ENCODE measurements at places on chromosomes 7 and 10.

GRCh38 chr7:18087026-18087686 lies 59.5 kb upstream of the PRPS1L1 start:
- DNase-seq, result peak; percentile 15

- no peak for DNase-seq
Observed at GRCh38 chr7:22039670-22040069, 94.0 kb upstream of the CDCA7L start.

GRCh38 chr7:20229646-20230500 lies 12.7 kb upstream of the MACC1 start:
- no peak for DNase-seq

GRCh38 chr7:71311576-71311975 lies 179.6 kb downstream of the GALNT17 start:
- no peak for DNase-seq

GRCh38 chr10:71077143-71077581 lies 135.2 kb upstream of the UNC5B start:
- no peak for DNase-seq

DNA sequence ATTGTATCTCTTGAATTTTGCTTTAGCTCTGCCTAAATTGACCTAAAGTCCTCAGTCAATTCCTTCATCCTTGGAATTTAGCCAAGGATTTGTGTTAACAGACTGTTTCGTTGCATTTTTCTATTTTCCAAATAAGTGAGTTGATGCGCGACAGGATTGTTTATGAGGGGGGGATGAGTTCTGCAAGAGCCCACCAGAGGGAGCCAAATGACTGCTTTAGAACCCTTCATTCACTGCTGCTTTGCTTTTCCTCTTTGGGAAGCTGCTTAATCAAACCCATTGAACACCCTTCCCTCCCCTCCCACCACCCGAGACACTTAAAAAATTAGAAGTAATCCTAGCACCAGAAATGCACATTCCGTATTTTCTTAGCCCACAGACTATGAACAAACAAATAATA lies 33.7 kb upstream of the PTF1A start:
- DNase-seq, result no peak

- DNase-seq, result no peak
Observed at GRCh38 chr10:110755781-110756180, 111.6 kb downstream of the RBM20 start.

DNA sequence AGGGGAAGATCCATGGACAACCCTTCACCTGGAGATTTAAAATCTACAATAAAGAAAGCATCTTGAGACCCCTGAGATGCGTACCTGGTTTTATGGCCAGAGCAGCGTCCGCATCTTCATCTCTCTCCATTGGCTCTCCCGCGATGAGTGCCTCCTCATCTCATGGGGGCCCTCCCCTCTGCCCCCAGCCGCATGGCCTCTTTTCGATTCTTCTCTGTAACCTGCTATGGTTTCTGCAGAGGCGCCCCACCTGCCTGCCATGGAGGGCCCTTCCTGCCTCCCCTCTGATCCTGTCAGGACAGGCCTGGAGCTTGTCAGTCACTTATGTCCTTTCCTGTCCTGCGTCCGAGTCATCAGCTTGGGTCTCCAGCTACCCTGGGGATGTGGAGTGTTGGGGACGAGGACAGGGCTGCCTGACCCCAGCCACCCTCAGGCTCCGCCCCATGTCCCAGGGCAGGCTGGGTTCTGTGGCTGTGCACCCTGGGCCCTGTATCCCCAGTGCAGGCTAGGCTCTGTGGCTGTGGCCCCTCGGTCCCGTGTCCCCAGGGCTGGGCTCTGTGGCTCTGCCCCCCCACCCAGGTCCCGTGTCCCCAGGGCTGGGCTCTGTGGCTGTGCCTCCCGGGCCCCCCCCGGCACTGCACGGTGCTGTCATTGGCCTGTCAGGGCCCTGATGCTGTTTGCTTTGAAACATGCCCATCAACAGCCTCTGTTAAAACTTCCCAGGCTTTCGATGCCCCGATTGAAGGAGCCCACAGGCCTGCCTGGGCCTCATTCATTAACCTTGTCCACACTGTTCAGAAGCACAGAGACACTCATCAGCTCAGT lies 99.8 kb downstream of the WDR37 start:
- no peak for DNase-seq

- no peak for DNase-seq
Observed at GRCh38 chr10:127452568-127452967, 96.5 kb upstream of the NPS start.

DNA sequence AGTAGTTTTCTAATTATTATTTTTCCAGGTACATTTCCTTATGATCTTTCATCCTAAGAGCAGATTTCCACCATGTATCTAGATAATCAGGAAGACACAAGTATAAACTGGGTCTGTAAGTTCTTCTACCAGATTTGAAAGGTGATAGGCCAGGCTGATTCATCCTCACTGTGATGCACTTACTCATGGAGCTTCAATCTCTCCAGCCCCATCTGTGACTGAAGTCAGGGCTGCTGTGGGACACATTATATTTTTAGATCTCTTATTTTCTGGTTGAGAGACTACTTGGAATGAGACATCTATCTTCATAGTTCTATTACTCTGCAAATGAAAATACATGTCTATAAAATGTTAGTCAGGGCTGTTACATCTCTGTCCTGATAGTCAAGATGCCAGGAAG lies 85.5 kb upstream of the SLC25A13 start:
- DNase-seq, result no peak

- peak; percentile 35 for DNase-seq
Observed at GRCh38 chr10:75402486-75403143, 1.1 kb upstream of the ZNF503 start.

GRCh38 chr10:123458933-123459332 lies 207.2 kb upstream of the GPR26 start:
- no peak for DNase-seq

GRCh38 chr10:14740684-14741247 lies 33.9 kb downstream of the FAM107B start:
- no peak for DNase-seq

- DNase-seq, result no peak
Observed at GRCh38 chr7:80772347-80772993, 134.0 kb downstream of the CD36 start.

DNA sequence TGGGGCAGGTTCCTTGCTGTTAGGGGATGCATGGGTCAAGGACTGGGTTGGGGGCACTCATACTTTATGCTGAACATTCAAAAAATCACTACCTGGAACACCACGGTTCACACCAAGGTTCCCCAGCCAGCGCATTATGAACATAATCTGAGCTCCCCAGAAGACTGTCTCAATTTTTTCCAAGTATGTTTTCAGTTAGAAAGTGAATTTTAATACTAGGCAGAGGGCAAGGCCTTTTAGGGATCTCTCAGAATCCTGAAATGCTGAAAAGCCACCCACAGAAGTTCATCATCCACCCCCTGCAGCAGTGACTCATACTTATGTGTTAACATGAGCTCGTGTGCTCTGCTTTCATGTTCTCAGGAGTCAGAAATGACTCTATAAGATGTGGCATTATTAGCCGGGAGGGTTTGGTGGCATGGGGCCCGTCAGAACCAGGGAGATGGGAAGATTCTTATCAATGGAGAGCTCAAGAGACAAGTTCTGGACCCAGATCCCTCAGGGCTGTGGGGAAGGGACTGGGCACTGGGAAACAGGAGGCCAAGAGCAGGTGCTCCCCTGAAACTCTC lies 185.2 kb upstream of the ITGB1 start:
- no peak for DNase-seq

DNA sequence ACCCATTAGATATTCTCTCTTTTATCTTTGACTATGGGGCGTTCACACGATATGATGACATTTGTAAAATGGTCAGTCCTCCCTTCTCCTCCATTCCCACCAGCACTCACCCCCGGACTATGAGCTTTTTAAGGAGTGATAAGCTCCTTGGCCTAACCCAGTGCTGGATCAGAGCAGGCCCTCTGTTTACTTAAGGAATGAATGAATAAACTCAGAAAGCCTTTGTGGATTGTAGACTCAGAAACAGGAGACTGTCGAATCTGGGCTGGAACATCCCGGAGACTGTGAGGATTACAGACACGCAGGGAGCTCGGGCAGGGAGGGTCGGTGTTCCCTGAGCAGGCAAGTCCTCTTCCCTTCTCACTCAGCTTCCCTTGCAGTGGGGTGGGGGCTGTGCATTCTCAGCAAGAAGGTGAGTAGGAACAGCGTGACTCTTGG lies 6.8 kb upstream of the ZCCHC24 start:
- no peak for DNase-seq

DNA sequence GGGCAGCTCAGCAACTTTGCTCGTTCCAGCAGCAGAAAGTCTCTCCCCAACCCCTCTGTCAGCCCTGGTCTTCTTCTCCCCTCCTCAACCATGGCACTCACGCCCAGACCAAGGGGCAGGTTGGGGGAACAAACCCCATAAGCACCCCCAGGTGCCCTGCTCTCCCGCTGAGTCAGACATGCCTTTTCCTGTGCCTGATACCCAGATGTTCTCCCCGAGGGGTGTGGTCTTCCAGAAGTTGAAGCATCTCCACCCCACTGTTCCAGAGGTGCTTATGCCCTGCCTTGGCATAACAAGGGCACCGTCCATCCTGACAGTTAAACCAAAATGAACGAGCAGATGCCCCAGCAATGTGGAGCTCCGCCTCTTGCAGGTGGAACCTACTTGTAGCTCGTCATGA lies 67.1 kb downstream of the C10orf143 start:
- DNase-seq, result no peak

DNA sequence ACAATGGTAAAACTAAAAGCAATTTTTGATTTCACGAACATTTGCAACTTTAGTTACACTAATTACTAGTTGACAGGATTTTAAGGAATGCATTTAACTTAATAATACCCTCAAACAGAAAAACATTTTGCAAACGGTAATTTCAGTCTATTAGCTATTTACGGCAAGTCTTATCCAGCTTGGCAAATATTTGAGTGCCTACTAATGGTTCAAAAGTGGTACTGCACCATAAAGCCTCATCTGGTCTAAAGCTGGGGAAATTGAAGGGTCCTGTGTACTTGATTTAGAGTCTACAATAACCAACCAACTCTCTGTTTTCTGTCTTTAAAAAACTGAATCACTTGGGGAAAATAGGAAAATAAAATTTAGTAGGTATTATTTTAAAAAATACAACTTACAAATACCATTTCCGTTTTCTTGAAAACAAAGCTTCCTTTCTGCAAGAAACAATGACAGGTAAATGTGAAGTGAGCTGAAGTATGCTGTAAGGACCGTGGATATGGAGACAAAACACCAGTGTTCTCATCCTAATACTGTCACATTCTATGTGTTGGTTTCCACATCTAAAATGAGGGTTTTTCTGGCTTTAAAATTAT lies 142.3 kb downstream of the VPS50 start:
- DNase-seq, result no peak

GRCh38 chr7:93890464-93891068 lies at the start of gene TFPI2:
TSS of gene TFPI2 (minus strand) at chr7:93890753. CDS start at chr7:93890678, 75 bp downstream.
- peak; percentile 21 for DNase-seq

GRCh38 chr7:44445986-44446671 lies 44.3 kb downstream of the NUDCD3 start:
- DNase-seq, result no peak

DNA sequence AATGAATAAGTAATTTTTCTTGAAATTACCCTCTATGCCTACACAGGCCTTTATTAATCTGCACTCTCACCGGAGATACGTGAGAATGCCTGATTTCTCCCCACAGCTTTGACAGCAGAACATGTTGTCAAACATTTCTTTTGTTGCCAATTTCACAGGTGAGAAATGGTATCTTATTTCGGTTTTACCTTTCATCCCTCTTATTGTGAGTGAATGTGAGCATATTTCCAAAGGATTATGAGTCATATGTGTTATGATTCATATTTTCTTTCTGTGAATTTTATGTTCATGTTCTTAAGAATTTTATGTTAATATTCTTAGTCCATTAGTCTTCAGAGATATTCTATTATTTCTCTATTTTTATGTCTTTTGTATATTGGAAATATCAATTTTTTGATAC lies 965.1 kb downstream of the CCSER2 start:
- DNase-seq, result no peak

DNA sequence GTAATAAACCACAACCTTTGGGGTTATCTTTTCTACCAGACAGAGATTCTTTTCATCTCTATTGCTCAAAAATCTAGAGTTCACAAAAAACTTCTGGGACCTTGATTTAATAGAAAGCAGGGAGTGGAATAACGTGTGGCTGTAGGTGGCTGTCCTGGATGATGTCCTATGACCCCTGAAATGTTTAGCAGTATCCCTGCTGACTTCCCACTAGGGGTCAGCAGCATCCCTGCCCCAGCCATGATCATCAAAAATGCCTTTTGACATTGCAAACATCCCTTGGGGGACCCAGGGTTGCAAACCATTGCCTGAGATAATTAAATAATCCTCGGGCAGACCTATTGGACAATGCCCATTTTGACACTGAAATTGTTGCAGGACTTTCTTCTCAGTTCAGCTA lies 177.1 kb downstream of the USP6NL start:
- DNase-seq, result no peak

GRCh38 chr7:44530990-44531389 lies 10.1 kb downstream of the NPC1L1 start:
- DNase-seq, result no peak

GRCh38 chr10:90856964-90857634 lies 740 bp downstream of the HTR7 start:
- no peak for DNase-seq

- no peak for DNase-seq
Observed at GRCh38 chr7:40024048-40024447, 74.0 kb downstream of the CDK13 start.

DNA sequence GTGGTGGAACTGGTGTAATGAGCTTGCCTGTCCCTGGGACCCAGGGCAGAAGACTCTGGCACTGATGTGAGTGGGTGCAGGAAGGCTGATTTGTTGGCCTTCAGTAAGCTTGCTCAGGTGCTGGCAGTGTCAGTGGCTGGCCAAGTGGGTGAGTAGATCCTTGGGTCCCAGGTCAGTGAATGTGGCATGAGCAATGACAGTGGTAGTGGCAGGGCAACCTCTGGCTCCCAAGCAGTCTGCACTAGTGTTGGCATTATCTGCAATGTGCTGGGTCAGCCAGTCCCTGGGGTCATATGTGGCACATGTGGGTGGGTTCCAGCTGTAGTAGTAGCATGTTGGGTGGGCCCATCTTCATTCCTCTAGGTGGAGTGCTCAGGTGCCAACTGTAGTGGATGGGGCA lies 640.9 kb upstream of the GRM3 start:
- no peak for DNase-seq

GRCh38 chr10:75654171-75654771 lies 222.8 kb downstream of the LRMDA start:
- DNase-seq, result no peak

GRCh38 chr7:130009848-130010688 lies 41.1 kb downstream of the ZC3HC1 start:
- DNase-seq, result no peak

- no peak for DNase-seq
Observed at GRCh38 chr7:69765879-69766278, 167.6 kb downstream of the AUTS2 start.

DNA sequence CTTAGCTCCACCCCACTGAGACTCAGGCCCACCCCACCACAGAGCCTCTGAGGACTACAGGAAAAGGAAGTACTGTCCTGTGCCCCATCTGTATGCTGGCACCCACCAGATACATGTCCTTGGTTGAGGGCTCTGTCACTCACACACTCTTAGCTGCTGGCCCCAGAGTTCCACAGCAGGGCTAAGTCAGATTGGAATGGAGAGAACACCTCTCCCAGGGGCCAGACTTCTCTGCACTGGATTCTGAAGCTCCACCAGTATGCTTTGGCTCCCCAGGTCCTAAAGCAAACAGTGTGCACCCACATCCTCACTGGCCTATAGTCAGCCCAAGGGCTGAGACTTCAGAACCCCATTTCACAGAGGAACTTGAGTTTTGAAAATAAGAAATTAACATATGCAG lies 103.2 kb upstream of the PPP2R2D start:
- no peak for DNase-seq

Data from left ventricle myocardium inferior (tissue), 1 donor.